Osteoblast (primary cell): ENCODE measurements at places on chromosomes 4 and X.

DNA sequence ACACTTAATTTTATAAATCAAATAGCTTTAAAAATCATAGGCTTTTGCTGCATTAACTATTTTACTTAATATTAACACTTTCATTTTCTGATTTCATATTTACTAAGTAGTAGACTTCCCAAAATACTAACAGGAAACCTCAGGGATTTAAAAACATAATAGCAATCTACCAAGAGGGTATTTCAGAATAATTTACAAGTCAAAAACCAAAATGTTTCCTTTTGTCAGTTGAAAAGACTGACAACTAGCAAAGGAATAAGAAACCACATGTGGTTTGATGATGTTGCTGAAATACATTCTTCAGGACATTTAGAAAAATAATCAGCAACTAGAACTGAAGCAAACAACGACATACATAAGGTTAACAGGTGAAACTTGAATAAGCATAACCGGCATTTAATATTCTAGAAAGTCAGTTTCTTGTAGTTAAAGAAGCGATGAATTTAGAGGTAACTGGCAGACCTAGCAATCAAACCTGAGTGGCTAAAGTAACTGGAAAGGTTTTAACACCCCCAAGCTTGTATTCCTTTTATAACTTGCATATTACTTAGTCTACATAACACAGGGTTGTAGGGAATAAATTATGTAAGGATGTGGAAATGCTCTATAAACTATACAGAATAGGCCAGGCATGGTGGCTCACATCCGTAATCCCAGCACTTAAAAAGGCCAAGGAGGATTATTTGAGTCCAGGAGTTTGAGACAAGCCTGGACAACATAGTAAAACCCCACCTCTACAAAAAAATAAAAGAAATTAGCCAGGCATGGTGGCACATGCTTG, 40.0 kb downstream of the DHX15 start:
- DNase-seq, result no peak

DNA sequence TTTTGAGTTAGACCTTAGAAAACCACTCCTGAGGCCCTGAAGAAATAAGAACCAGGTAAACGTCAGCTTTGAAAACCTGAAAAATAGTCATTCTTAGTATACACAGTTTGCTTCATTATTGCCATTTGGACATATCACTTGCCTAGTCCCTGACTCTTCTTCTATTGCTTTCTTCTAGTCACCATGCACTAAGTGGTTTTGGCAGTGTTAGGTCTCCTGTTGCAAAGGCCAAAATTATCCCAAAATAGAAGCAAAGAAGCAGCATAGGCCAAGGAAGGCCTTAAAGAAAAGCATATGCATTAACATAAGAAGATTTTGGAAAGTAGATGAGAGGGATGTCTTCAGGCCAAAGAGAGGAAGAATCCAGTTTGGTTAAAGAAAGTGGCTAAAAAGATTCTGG, 24.1 kb upstream of the SMPX start:
- no peak for DNase-seq

- no peak for DNase-seq
Measured at GRCh38 chrX:72621625-72622485, 49.2 kb upstream of the HDAC8 start.

- no peak for DNase-seq
Measured at GRCh38 chrX:44474410-44474809, 68.2 kb downstream of the FUNDC1 start.

- DNase-seq, result no peak
Measured at GRCh38 chrX:530726-531610, 99.6 kb upstream of the SHOX start.

- no peak for DNase-seq
Measured at GRCh38 chrX:53071604-53072417, 10.4 kb upstream of the TSPYL2 start.

DNA sequence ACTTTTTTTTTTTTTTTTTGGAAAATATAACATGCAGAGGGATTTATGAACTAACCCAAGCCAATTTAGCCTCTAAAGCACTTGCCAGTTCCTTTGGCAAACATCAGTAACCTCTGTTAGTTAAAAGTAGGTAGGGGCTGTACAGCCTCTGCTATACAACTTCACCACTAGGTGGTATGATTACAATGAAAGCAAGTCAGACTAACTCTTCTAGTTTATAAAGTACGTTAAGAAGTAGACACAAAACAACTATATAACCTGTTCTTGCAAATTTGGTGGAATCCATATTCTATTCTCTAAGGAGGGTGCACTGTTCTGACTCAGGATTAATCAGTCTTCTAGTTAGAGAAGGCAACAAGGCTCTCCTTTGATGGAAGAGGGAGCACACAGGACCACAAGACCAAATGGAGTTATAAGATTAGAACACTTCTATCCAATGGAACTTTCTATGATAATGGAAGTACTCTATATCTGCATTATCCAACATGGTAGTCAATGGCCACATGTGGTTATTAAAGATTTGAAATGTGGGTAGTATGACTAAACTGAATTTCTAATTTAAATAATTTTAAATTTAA, 12.8 kb downstream of the AIMP1 start:
- DNase-seq, result no peak

- DNase-seq, result no peak
Measured at GRCh38 chr4:40627540-40627939, 2.1 kb downstream of the RBM47 start.

DNA sequence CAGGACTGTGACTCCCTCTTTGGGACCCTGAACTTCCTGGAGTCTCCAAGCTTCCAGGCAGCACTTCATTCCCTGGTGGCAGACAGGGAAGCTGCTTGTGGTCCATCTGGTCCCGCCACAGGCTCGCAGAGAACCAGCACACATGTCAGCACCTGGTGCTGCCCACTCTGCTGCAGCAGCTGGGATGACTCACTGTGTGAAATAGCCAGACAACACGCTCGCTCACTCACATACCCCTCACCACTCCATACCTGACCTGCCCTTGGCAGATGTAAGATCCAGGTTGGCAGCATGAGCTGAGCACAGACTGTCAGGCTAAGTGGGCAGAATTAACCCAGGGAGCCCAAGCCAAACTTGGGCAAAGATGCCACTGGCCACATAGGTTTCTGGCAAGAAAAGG, 613.5 kb downstream of the PCDH18 start:
- DNase-seq, result no peak

- peak; percentile 30 for DNase-seq
Measured at GRCh38 chr4:7783541-7783940, 156.1 kb downstream of the AFAP1 start.

- peak; percentile 91 for DNase-seq
Measured at GRCh38 chr4:187608001-187608421, 387.6 kb upstream of the ZFP42 start.

GRCh38 chr4:58551676-58552075, 1441.5 kb upstream of the IGFBP7 start:
- DNase-seq, result no peak

DNA sequence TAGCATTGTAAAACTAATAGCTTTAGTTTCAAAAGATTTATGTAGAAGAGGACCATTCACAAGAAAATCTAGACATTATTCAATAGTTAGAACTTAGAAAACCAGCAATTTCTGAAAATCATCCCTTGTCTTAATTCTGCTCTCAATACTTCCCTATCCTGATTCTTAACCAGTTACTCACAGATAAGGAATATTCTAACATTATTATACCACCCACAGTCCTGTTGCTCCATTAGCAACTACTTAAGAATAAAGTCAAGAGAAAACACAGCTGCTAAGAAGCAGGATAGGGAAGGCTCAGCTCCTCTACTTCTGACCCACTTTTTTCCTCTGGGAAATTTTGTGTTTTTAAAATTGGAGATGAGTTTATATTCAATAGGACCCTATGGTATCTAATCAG, 47.7 kb downstream of the PHKA1 start:
- DNase-seq, result no peak

DNA sequence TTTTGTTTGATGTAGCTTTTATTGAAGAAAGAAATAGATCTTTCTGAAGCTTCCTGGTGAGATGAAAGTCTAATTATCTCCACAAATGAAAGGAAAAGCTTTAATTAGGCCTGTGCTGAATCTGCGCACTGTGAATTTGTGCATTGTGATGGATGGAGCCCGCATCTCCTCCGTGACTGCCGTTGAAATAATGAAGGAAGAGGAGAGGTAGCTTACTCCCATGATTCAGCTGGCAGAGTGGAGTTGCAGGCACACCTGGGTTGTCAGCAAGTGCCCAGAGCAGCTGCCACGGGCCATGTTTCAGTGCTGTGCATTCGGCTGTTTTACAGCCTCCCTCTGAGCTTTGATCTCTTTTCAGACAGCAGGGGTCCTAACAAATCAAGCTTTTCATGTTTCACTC, 735.3 kb upstream of the TENM3 start:
- DNase-seq, result no peak

DNA sequence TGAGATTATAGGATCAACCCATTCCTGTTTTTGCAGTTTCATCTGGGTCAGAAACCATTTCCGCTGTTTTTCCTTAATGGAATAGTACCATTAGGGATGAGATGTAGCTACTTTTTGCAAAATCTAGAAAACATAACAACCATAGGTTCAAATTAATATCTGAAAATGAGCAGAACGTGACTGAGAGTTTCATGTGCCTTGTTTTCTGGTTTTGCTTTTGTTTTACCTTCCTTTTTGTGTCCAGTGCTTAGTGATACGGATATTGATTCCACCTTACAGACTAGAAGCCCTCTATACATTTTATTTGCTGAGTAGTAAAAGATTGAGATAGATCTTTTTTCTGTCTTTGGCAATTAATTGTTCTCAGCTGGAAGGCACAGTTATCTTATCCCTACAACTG, 46.5 kb downstream of the SNX25 start:
- DNase-seq, result no peak

- peak; percentile 60 for DNase-seq
Measured at GRCh38 chrX:115642895-115643530, 82.0 kb downstream of the PLS3 start.

- DNase-seq, result no peak
Measured at GRCh38 chr4:38231626-38232025, 271.4 kb downstream of the PTTG2 start.

- DNase-seq, result no peak
Measured at GRCh38 chrX:33128048-33128805, 83.1 kb downstream of the DMD start.

- DNase-seq, result no peak
Measured at GRCh38 chr4:105710678-105711077, 2.1 kb downstream of the GSTCD start.

- no peak for DNase-seq
Measured at GRCh38 chr4:186642530-186642929, 81.1 kb downstream of the FAT1 start.

DNA sequence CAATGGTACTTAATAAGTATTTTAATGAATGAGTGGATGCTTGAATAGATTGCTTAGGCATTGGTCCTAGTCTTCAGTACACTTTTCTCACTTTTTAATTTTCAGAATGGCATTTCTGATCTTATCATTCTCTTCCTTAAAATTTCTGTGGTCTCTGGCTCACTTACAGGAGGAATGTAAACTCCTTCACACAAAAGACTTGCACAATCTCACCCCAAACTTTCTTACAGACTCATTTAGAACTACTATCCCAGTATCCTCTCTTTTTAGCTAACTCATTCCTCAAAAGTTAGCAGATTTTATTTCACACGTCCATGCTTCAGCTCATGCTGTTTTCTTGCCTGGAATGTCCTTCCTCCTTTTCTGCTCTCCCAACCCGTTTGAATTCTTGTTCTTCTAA, 350.1 kb downstream of the GRXCR1 start:
- DNase-seq, result no peak

GRCh38 chr4:104531390-104531789, 36.7 kb upstream of the CXXC4 start:
- DNase-seq, result no peak

DNA sequence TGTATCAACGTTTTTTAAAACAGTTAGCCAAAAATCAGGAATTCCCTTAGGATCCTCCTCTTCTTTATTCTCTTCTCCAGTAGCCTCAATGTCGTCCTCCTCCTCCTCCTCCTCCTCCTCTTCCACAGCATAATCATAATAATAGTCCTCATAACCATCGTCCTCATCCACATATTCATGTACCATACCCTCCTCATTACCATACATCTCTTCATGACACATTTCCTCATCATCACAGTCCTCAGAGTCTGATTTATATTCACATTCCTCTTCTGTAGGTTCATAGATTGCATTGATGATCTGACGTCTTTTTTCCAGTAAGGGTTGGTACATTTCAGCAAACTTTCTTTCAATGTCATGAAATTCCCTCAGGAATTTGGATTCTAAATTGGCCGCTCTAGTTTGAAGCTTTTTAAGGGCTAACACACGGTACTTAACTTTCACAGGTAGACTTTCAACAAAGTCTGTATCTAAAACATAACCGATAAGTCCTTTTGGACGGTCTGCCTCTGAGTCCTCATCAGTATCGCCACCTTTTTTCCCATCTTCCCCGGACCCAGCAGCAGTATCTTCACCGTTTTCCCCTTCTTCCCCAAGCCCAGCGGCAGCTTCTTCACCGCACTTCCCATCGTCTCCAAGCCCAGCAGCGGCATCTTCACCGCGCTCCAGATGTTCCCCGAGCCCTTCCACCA, 771 bp downstream of the NAP1L2 start:
- DNase-seq, result no peak

- no peak for DNase-seq
Measured at GRCh38 chr4:136489101-136489500, 1043.2 kb downstream of the PCDH18 start.

DNA sequence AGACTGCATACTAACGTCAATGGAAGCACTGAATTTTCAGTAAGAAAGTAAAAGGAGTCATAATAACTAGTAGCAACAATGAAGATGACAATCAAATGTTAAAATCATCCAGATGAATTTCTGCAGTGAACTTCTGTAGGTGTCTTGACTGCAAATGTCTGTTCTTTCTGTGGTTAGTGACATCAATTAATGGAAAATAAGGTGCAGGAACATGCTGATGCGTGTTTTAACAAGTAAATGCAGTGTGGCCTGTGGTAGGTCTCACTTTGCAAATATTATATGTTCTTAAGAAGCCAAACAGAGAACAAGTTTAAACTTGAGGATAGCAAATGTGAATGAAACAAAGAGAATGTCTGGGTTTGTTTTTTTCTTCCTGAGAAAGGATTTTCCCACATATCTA, 2.6 kb upstream of the DTHD1 start:
- no peak for DNase-seq

GRCh38 chr4:30903502-30904214, 183.5 kb downstream of the PCDH7 start:
- DNase-seq, result no peak

GRCh38 chr4:48620831-48621230, 130.8 kb downstream of the ZAR1 start:
- no peak for DNase-seq

DNA sequence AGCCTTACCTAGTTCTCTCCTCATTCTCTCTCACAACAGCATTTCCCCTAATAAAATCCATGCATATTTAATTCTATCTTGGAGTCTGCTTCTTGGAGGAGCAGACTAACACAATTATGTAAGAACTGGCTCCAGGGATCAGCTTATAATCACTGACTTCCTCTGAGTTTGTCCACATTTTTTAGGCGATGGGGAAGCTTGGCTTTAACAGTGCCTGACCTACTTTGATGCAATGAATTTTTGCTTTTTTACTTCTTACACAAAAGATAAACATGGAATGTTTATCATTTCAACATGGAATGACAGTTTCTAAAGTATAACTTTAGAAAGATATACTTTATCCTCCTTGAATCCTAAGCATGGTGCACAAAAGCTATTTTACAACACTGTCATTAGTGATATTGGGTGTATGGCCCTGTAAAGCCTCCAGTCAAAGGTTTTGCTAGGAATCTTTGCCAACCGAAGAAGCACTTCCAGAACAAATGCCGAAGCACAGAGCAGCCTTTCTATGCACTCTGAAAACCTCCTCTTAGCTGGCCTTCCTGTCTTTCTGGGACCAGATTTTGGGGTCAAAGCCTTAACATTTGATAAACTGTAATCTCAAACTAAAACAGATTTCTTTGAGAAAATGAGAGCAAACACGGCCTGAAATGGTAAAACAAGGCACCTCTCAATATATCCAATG, 736 bp downstream of the BDH2 start:
- DNase-seq, result peak; percentile 34

GRCh38 chr4:183903021-183903760, 1.9 kb upstream of the STOX2 start:
- no peak for DNase-seq
